ENCODE measurements at places on chromosomes 7 and 10.

GRCh38 chr7:37341033-37341630 is 107.5 kb downstream of the ELMO1 start:
- no peak for DNase-seq

GRCh38 chr7:108358553-108358952 is 97.7 kb downstream of the NRCAM start:
- no peak for DNase-seq

DNA sequence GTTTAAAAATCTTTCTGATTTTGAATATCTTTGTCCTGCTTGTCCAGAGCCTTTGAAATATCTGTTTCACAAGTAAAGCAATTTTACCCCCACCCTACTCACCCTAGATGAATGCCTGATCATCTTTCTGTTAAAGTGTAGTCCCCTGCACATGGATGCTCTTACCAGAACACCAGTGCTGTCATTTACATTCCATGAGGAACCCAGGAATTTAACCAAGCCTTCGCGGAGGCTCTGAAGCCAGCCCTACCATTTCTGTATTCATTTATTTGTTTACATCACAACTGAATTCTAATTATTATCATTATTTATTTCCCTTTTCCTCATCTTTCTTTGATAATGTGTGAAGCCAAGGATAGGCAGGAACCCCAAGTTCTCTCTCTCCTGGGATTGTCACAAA is 167.8 kb upstream of the MYO3A start:
- DNase-seq: no peak

- DNase-seq: no peak
Observed at GRCh38 chr7:41882745-41883420, 180.0 kb upstream of the INHBA start.

- DNase-seq: no peak
Observed at GRCh38 chr10:43094085-43094484, 17.2 kb downstream of the RET start.

DNA sequence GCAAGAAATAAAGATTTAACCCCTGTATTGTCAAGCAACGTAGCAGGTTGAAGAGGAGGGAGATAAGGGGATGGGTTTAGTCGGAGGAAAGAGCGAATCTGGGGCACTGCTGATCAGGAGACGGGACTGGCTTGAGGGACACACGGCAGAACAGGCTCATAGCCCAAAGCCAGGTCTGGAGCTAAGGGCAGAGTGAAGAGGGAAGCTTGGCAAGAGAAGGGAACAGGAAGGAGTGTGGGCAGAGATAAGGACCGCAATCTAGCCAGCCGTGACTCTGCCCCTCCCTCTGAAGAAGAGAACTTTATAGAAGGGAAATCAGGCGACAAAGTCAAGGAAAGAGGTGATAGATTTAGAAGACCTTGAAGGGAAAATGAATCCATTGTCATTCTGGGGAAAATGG is 67.6 kb downstream of the CAV1 start:
- DNase-seq: no peak

DNA sequence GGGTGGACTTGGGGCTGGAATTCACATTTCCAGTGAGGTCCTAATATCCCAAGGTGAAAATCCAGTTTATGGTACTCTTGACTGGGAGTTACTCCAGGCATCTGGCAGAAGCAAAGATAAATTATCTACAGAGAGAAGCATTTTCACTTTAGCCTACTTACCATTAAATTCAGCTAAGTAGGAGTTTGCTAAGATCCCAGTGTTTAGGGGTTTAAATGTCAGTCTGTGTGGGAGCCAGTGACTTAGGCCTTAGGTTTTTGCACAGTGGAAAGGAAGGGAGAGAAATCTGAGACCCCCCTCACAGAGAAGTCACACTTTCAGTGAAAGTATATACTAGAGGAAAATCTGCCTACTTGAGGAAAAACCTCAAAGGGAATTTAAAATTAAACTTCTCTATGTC is 134.2 kb downstream of the IQUB start:
- DNase-seq: no peak

- no peak for DNase-seq
Observed at GRCh38 chr10:33286157-33286934, 48.1 kb downstream of the NRP1 start.

- DNase-seq: no peak
Observed at GRCh38 chr10:131921184-131921583, 20.4 kb downstream of the PPP2R2D start.

DNA sequence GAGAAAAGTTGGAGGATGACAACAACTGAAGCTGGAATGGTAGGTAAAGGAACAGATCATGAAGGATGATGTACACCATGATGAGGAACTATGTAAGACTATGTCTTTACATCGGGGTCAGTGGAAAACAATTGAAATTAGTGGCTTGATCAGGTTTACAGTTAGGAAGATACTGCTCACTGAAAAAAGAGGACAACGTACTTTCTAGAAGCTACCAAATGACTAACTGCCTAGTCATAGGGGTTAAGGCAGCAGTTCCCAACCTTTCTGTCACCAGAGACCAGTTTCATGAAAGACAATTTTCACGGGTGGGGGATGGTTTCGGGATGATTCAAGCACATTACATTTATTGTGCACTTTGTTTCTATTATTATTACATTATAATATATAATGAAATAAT is 91.6 kb upstream of the ANKRD1 start:
- no peak for DNase-seq

DNA sequence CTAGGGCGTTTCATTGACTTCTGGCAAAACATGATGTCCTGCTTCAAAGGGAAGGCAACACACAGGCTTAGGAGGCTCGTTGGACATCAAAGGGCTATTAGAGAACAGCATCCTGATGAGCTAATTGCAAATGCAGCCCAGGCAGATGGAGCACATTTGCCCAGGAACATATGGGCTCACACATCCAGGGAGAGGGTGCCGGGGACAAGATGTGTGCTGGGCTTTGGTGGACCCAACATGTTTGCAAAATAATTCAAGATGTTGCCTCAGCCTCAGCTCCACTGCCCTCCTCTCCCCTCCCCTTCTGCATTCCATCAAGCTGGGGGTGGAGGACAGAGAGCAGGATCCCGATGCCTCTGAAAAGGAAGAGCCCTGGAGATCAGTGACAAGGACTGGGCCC is 217.1 kb upstream of the ZMIZ1 start:
- DNase-seq: peak; percentile 86

- no peak for DNase-seq
Observed at GRCh38 chr7:148211740-148212151, 378.8 kb upstream of the C7orf33 start.

DNA sequence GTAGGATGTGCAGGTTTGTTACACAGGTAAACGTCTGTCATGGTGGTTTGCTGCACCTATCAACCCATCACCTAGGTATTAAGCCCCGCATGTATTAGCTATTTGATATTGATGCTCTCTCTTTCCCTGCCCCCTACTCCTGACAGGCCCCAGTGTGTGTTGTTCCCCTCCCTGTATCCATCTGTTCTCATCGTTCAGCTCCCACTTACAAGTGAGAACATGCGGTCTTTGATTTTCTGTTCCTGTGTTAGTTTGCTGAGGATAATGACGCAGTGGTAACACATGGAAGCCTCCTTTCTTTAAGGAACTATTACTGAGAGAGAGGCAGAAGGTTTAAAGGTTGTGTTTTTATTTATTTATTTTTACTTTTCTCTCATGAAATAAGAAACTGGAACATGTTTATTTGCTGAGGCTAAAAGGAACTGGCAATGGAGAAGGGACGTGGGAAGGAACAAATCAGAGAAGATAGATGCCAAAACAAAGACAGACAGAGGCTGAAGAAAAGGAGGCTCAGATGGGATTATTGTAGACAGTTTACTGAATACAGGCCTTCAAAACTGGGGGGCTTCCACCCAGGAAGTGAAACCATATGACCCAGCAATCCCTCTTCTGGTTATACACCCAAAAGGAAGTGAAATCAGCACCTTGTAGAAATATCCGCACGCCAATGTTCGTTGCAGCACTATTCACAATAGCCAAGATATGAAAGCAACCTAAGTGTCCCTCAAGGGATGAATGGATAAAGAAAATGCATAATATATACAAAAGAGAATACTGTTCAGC is 556.3 kb downstream of the GRM8 start:
- no peak for DNase-seq

DNA sequence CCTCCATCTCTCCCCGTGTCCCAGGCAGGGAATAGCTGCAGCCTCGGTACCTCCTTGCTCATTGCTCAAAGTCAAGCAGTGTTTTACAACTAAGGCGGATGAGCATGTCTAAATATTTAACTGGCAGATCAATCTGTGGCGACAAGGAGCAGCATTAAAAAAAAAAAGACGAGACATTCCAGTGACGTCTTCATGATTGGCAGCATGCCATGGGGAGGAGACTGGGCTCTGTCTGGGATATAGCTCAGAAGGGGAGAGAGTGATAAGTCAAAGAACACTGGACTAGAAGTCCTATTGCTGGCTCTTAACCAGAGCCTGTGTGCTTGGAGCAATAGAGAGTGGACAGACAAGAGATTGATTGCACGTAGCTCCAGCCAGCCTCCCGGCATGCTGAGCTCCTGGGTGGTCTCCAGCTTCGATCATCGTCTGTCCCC is 287.5 kb upstream of the PODXL start:
- DNase-seq: no peak

DNA sequence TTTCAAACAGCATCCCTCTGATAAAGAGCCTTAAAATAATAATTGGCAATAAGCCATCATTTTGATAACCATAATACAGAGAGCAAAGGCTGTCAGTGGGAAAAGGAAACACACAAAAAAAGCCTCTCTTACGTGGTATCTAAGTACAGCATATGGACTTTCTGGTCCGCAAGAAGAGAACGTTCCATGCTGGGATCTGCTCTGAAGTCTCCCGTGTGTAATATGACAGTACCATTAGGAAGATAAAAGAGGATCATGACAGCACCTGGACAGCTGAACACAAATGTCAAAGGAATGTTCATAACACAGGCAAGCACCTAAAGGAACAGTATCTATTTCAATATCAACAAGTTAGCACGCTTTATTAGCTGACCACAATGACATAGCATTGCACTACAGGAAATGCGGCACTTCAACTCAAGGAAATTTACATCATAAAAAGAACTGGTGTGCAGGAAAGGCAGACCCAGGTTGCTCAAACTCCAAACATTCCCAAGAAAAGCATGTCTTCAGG is 9.9 kb downstream of the DCLRE1A start:
- no peak for DNase-seq

- peak; percentile 36 for DNase-seq
Observed at GRCh38 chr7:95628831-95629439, 32.6 kb upstream of the PDK4 start.

- DNase-seq: peak; percentile 88
Observed at GRCh38 chr7:17680026-17680425, 260.3 kb downstream of the SNX13 start.

DNA sequence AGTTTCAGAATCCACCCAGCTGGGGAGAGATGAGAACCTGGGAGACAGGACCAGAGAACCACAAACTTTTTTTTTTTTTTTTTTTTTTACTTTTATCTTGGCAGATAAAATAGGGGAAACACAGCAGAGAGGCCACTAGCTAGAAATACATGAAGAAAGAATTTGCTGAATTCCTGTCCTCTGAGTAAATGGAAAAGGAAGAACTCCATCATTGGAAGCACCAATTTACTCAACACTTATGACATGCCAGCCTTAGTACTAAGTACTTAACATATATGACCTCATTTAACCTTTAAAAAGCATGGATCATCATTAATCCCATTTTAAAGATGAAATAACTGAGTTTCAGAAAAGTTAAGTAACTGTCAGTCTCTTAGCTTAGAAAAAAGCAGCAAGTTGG is 343.0 kb upstream of the NPSR1 start:
- no peak for DNase-seq

DNA sequence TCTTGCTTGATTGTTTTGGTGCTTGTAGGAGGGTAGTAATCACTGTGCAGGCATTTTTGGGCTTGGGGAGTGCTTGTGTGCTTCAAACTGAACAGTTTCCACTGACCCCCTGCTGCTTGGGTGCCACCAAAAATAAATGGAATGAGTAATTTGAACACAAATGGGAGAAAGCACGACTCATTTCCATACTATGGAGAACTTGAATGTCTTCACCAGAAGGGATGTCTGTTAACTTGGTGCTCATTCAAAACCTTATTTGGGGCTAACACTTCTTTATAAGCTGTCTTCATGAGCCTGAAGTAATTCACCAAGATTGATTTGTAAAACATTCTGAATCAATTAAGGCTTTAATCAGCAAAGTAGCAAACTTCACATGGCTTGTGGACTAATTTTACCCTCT is 560.3 kb downstream of the SDK1 start:
- DNase-seq: no peak

- no peak for DNase-seq
Observed at GRCh38 chr10:71307469-71308085, 11.5 kb upstream of the SLC29A3 start.

GRCh38 chr10:93495654-93496321 is 624 bp upstream of the CEP55 start:
- no peak for DNase-seq

- DNase-seq: no peak
Observed at GRCh38 chr7:105989191-105989590, 26.1 kb downstream of the CDHR3 start.

DNA sequence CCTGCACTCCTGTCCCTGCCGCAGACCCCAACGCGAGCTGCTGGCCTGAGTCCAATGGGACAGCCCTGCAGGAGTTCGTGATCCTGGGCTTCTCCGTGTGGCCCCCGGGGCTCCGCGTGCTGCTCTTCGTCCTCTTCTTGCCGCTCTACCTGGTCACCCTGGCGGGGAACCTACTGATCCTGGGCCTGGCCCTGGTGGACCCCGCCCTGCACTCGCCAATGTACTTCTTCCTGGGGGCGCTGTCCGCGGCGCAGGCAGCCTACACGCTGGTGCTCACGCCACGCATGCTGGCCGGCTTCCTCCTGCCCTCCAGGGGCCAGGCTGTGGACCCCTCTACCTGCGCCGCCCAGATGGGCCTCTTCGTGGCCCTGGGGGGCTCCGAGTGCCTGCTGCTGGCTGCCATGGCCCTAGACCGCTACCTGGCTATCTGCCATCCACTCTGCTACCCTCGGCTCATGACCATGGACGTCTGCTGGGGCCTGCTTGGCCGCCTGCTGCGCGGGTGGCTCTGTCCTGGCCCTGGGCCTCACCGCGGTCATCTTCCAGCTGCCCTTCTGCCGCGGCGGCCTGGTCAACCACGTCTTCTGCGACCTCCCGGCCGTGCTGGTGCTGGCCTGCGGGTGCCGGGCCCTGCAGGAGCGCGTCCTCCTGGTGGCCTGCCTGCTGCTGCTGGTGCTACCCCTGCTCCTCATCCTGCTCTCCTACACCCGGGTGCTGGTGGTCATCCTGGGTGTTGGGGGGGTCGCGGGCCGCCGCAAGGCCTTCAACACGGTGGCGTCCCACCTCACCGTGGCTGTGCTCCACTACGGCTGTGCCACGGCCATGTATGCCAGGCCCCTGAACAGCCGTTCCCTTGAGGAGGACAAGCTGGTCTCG is 71.7 kb downstream of the RBAK start:
- DNase-seq: no peak
